Testis (tissue), 5 donors: ENCODE measurements at places on chromosomes 16 and 17.

- DNase-seq: no peak
Measured at GRCh38 chr16:67277294-67277998, 1.9 kb upstream of the PLEKHG4 start.

- no peak for DNase-seq
Measured at GRCh38 chr17:64455993-64456885, 7.3 kb downstream of the MILR1 start.

DNA sequence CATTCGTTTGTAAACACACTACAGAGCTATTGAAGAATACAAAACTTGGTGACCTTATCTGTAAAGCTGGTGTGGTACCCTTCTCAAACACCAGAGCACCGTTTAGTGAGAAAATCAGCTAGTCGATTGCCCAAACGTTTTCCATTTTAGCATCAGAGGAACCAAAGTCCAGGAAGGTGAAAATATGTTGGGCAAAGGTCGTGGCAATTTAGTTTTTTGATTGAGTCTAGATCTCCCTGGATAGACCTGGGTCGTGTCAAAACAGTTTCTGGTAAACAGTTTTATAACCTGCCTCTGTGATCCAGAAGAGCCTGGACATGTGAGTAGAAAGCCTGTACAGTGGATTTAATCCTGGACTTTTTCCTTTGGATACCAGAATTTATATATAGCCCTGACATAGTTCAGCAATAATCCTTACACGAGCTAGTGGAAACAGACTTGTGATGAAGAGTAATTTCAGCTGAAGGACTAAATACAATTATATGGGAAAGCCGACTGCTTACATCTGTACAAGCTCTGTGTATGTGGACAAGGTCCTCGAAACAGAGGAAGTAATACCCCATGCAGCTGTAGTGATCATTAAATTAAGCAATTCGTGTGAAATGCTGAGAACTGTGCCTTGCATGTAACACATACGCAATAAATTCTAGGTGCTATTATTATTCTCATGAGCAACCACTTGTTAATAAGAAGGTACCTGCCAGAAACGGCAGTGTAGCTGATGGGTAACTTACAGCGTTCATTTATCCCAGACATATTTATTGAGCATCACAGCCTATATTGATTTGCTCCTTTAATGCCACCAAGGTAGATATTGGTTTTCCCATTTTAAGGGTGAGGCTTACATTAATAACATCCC lies 72.5 kb downstream of the MAP2K6 start:
- no peak for DNase-seq

GRCh38 chr17:35890774-35891155 lies 10.6 kb upstream of the CCL5 start:
- DNase-seq: peak; percentile 17

DNA sequence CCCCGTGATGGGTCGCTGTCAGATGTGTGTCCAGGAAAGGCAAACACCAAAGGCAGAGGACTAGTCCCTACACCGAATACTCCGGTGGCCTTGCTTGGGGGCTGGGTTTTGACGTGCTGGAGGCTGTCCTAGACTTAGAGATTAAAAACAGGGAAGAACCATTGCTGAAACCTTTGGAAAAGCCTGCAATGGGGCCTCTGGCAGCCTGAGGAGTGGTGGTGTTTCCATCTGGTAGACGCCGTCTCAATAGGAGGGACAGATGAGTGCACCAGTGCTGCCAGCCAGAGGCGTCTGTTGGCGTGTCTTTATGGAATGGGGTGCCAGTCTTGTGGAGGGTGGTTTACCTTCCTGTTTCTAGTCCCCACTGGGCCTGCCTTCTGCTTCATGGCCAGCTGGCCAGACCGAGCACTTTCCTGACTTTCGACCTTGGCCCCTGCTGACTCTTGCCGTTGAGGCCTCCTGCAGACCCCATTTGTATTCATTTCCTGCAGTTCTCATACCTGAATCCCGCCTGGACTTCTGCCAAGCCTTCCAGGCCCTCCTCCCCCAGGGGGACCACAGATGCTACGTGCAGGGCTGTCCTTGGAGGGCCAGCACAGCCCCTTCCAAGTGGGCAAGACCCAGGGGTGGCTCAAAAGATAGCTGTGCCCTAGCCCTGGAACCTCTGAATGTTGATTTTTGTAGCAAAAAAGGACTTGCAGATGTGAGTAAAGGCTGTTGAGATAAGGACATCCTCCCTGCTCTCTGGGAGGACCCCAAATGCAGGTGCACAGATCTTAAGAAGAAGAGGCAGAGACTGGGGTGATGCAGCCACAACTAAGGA lies 1.9 kb upstream of the DNASE1 start:
- no peak for DNase-seq

GRCh38 chr17:16033729-16034349 lies 34.2 kb downstream of the TTC19 start:
- no peak for DNase-seq

- DNase-seq: no peak
Measured at GRCh38 chr16:81497690-81498089, 53.1 kb downstream of the CMIP start.

- DNase-seq: no peak
Measured at GRCh38 chr17:39598630-39599003, 9.1 kb downstream of the NEUROD2 start.
